ENCODE measurements at places on chromosomes 7 and 10.

- no peak for DNase-seq
These were observed 359.4 kb downstream of the TCERG1L start for GRCh38 chr10:130952086-130952485.

GRCh38 chr7:36092221-36092771 lies 60.8 kb upstream of the EEPD1 start:
- no peak for DNase-seq

- DNase-seq: no peak
These were observed 20.2 kb upstream of the TRIM8 start for GRCh38 chr10:102624094-102624493.

DNA sequence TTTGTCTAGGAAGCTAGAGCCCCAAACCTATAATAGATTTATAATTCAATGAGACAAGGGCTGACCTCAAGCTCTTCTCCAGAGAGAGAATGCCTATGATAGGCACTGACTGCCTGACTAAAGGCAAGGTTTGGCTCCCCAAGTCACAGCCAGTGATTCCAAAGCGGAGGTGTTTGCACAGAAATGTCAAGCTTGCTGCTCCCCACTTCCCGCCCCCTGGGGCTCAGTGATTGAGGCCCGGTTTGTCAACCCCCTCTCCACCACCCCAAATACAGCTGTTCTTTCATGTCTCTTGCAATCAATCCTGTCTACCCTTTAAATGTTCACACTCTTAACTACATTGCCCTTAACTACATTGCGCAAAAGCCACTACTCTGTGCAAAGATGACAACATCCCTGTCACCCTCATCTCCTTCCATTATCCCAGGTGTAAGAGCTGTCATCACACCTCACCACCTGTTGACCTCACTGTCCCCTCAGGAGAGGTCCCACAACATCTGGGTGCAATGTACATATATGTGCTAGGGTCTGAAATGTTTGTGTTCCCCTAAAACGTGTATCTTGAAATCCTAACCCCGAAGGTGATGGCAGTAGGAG lies 58.0 kb downstream of the NUDCD3 start:
- DNase-seq: no peak

DNA sequence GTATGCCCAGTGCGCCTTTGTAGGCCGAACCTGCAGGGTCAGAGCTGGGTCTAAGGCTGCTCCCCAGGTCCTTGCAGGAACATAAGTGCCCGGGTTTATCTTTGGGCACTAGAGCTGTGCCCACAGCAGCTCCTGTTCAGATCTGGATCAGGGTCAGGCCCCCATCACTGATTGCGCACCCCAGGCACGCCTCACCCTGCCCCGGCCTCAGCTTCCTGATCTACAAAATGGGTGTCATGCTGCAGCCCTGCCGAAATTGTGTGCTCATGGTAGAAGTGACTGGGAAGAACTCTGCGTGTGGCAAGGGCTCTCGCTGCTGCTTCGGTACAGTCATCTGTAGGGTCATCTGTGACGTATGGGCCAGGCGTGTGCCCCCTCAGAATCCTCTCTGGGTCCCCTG lies 100.7 kb downstream of the GRK5 start:
- no peak for DNase-seq

DNA sequence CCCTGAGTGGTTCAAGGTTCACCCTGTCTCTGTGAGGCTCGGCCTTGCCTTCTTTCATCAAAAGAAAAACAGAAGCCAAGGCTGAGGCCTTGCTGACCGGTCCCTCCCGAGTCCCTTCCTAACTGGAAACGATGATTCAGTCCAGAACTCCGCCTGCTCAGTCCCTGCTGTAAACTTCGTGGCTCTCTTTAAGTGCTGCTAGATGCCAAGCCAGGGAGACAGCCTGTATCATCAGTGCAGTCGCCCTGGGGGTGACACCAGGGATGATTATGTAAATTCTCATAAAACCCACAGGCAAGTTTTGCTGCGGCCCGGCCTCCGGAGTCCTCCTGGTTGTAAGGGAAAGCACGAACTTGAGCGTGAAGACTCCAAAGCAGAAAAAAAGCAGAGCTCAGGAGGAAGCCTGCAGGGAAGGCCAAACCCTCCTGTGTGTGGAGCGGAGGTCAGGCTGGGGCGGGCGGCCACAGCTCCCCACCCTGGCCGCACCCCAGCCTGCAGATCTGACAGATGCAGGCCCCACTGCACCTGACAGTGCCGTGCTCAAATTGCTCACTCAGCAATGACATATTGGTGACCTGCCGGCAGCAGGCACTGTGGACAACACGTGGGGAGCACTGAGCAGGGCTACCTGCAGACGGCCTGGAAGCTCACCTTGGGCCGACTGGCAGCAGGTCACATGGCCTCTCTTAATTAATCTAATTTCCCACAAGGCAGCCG lies 123.4 kb downstream of the DYNC2I1 start:
- no peak for DNase-seq

GRCh38 chr7:86900886-86901285 lies 158.6 kb downstream of the ELAPOR2 start:
- no peak for DNase-seq

GRCh38 chr7:159136013-159136412 lies 8.7 kb downstream of the VIPR2 start:
- no peak for DNase-seq

- no peak for DNase-seq
These were observed 504.5 kb upstream of the GALNT17 start for GRCh38 chr7:70627461-70627860.

DNA sequence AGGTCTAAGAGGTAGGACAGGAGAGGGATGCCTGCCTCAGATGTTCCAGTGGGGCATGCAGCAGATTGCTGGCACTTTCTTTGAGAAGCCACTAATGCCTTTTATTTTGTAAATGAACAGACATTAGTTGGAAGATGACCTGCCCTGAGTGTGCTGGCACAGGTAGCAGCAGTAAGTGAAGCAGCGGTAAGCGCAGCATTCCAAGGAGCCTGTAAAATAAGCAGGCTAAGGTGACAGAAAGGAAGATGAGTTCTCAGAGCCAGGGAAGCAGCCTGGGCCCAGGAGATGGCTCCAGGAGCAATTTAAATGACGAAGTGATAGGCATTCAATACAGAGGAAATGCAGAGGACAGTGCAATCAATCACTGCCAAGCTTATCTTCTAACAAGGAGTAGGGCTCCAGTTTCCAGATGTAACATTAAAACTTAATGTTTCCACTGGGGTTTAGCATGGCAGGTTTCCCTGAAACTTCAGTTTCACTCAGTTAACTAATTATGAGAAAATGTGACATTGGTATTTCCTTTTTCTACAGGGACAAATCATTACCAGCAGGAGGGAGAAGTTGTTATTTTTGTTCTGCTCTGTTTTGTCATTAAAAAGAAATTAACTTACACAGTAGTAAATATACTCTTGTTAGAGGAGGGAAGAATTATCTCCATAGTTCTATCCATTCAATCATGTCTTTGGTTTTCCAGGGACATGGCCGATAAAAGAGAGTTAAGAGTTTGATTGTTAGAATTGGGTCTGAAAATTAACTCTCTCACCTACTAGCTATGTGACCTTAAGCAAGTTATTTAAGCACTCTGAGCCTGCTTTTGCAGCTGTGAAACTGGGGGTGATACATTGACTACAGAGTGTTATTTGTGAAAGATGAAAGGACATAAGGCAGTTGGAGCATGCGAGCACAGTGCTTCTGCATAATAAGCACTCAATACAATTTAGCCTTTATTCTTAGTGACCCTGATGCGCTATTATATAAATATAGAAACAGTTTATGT lies 96.6 kb upstream of the PTN start:
- no peak for DNase-seq

DNA sequence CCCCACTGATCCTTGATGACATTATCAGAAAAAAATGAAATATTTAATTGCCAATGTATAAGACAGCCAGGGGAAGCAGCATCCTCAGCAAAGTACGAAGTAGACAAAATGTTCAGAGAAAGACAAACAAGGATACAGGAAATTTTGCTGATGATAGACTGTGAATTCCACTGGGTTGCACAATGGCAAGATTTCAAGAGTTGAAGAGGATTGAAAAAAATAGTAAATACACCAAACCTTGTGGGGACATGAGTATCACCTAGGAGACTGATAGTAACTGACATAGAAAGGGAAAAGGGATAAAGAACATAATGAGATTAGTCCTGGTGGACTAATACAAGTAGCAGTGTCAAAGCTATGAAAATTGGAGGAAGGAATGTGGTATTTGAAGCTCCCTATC lies 16.5 kb downstream of the CNOT4 start:
- no peak for DNase-seq

GRCh38 chr7:94183289-94183749 lies 179.2 kb upstream of the BET1 start:
- DNase-seq: no peak

GRCh38 chr7:55286666-55287065 lies 78.5 kb upstream of the LANCL2 start:
- no peak for DNase-seq

DNA sequence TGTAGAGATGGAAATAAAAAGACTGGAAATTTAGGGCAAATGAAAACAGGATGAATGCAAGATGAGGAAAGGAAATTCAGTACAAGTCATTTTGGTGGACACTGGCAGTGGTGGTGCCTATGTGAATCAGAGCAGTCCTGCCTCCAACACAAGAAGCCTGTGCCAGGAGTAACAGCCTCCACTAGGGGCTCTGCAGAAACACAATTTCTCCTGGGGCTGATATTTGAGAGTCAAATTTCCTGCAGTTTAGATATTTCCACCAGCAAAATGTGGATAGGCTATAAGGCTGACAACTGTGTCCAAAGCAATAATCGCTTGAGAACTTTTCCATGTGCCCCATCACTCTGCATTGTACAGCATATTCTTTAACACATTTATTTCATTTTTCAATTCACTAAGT lies 4.7 kb upstream of the PLXDC2 start:
- DNase-seq: peak; percentile 29

DNA sequence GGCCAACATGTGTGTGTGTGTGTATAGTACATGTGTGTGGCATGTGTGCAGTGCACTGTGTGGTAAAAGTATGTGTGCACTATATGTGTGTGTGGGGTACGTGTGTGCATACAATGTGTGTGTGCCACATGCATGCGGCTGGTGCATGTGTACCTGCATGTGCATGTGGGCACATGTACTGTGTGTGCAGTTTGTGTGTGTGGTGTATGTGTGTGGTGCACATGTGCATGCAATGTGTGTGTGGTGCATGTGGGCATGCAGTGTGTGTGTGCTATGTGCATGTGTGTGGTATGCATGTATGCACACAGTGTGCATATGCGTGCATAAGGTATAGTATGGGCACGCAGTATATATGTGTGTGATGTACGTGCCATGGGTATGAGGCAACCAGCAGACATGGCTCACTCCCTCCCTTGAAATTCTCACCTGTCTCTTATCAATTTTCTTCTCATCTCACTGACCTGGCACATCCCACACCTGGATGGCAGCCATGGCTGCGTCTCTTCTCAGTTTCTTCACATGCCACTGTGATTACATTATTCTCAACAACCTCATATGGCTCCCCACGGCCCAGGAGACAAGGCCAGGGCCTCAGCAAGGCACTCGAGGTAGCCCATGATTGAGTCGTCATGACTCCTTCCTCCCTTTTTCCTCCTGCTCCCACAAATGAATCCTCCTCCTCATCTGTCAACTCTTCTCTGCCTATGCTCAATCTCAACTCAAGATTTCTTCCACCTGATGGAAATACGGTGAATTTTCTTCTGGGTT lies 57.0 kb downstream of the NUDCD3 start:
- no peak for DNase-seq

- DNase-seq: no peak
These were observed 600 bp upstream of the LGI1 start for GRCh38 chr10:93757136-93757535.

- no peak for DNase-seq
These were observed 118.4 kb downstream of the NSUN6 start for GRCh38 chr10:18532881-18533535.

DNA sequence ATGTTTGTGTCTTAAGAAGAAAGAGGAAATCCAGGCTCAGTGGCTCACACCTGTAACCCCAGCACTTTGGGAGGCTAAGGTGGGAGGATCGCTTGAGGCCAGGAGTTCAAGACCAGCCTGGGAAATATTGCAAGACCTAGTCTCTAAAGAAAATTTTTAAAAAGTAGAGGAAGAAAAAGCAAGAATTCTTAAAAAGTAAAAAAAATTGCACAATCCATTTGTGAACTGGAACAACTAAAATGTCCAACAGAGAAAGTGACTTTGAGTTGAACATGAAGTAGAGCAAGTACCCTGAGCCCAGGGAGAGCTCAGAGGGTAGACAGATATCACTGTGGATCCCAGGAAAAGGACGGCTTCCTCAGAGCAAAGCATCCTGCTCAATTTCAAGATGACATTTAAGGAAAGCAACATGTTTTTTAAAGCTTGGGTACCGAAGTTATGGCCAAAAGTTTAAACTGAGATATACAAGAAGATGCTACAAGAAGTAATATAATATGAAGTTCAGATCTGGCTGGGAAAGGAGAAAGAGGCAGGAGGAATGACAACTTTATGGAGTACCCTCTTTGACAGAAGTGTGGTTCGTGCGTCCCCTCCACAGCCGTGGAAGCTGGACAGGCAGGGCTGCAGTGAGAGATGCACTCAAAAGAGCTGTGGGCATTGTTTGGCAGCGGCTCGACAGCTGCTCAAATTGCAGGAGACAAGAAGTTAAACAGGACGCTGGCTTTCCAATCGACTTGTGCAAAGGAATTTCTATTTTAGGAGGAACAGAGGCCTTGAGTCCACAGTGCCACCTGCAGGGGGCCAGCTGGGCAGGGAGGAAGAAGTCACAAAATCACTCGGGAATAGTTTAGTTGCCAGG lies 201.3 kb downstream of the JCAD start:
- peak; percentile 3 for DNase-seq

- DNase-seq: peak; percentile 58
These were observed 25.7 kb downstream of the IKZF1 start for GRCh38 chr7:50330254-50330653.

- no peak for DNase-seq
These were observed 57.8 kb downstream of the PRLHR start for GRCh38 chr10:118537623-118538022.

- DNase-seq: no peak
These were observed 18.4 kb downstream of the SPOCK2 start for GRCh38 chr10:72069751-72070526.

DNA sequence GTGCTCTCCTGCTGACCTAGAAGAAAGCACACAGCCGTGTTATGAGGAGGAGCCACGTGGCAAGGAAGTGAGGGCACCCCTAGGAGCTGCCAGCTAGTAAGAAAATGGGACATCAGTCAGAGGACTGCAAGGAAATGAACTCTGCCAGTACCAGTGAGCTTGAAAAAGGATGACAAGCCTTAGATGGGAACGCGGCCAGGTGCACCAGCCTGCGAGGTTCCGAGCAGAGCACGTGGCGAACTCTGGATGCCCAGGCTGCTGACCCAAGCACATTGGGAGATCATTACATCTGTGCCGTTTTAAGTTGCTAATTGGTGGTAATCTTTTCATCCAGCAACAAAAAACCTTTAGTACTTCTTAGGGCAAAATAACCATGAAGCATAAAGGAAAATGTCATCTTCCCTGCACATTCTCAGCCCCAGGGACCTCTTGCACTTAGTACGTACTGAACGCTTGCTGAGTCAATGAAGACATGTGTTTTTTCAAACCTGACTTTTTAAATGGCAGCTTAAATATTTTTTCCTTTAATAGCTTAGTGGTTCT lies 69.4 kb downstream of the AMZ1 start:
- peak; percentile 38 for DNase-seq

DNA sequence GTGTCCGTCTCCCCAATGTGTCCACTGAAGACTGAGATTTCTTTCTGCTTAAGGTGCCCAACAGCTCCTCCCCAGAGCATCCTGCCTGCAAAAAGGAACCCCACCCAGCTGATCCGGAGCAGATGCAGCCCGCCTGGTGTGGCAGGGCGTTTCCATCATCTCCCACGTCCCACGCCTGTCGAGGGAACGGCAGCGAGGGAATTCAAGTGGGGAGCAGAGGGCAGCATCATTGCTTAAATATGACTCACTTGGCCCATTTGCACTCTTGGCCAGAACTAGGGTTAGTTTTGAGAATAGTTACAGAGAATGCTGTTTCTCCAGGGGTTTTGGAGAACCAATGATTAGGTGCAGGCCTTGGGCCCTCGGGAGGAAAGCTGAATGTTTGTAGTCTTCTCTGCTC lies 20.8 kb downstream of the VWA2 start:
- DNase-seq: no peak

All from CD14-positive monocyte (primary cell).